Colonic mucosa (tissue), 4 donors: ENCODE measurements at places on chromosomes 4 and X. TPM values are rescaled to one million over a fixed set of nuclear protein-coding genes. Genes with fewer than 3 reads are reported as not detected.

GRCh38 chr4:1218634-1219565 is 30.0 kb downstream of the CTBP1 start:
- DNase-seq, result no peak

DNA sequence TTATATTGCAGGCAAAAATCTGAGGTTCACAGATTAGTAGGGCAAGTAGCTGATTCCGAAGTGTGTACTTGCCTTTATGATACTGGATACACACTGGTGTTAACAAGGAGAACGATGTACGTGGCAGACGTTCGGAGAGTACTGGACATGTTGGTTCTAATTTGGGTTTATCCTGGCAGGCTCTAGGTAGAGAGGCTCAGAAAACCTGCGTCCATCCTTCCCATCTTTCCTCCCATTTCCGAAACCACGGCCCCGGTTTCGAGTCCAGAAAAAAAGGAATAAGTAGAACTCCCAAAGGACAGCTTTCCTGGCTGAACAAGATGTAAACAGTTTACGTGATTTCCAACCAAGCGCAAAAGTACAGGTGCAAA is 351 bp upstream of the SLC30A9 start:
- DNase-seq, result no peak

- no peak for DNase-seq
These were observed 67.0 kb upstream of the ANXA3 start for GRCh38 chr4:78484574-78484973.

DNA sequence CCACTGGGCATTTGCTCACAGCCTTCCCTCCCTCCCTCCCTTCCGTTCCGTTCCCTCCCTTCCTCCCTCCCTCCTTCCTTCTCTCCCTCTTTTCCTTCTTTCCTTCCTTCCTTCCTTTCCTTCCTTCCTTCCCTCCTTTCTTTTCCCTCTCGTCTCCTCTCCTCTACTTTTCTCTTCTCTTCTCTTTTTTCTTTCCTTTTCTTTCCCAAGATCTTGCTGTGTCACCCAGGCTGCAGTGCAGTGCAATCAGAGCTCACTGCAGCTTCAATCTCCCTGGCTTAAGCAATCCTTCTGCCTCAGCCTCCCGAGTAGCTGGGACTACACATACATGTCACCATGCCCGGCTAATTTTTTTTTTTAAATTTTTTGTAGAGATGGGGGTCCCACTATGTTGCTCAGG is 26.7 kb upstream of the ING2 start:
- DNase-seq, result no peak

Gene ELMOD2
- total RNA-seq, result 27.8 TPM
